ENCODE measurements at places on chromosomes 2 and 18. TPM values are rescaled to one million over a fixed set of nuclear protein-coding genes. Genes with fewer than 3 reads are reported as not detected.

- H3K36me3 ChIP-seq, result no peaks in the 10 kb centered on the region
- no peak for DNase-seq
- H3K4me3 ChIP-seq, result no peak overlapping the region
- no peaks in the 10 kb centered on the region for H3K27me3 ChIP-seq
- no peak overlapping the region for H3K27ac ChIP-seq
These were observed 48.5 kb upstream of the THOC1 start for GRCh38 chr18:316393-316792.

GRCh38 chr2:10452956-10453904 lies 5.1 kb upstream of the ODC1 start:
- H3K27me3 ChIP-seq, result no peaks in the 10 kb centered on the region
- peaks cover 5% of the 10 kb centered on the region for H3K36me3 ChIP-seq
- DNase-seq, result no peak
- no peak overlapping the region for H3K4me3 ChIP-seq

- no peak for DNase-seq
- H3K4me3 ChIP-seq, result no peak overlapping the region
- H3K36me3 ChIP-seq, result no peaks in the 10 kb centered on the region
These were observed 291.8 kb downstream of the ICOS start for GRCh38 chr2:204228169-204228886.

GRCh38 chr18:65146482-65147021 lies 604.3 kb upstream of the CDH7 start:
- no peak for DNase-seq
- H3K36me3 ChIP-seq, result no peaks in the 10 kb centered on the region
- H3K4me3 ChIP-seq, result no peak overlapping the region
- H3K4me1 ChIP-seq, result no peaks in the 10 kb centered on the region

GRCh38 chr18:323253-323622 lies 55.4 kb upstream of the THOC1 start:
- H3K36me3 ChIP-seq, result no peaks in the 10 kb centered on the region
- H3K27ac ChIP-seq, result no peak overlapping the region
- no peaks in the 10 kb centered on the region for H3K27me3 ChIP-seq

DNA sequence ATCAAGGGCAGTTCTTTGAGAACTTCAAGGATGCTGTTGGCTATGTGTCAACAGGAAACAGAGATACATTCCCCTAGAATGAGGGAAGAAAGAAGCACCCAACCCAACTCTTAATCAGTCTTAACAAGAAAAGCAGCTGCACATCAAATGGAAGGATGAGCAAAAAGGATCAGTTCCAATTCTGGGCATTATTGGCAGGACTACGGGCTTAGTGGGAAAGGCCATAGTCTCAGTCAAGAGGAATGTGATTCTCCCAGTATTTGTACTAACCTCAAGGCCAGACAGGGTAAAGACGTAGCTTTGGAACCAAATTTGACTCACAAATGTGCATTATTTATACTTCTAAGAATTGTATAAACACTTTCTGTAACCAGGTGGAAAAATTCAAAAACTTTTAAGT lies 18.2 kb downstream of the BMP10 start:
- H3K27me3 ChIP-seq, result peaks cover 3% of the 10 kb centered on the region
- H3K4me3 ChIP-seq, result no peak overlapping the region
- no peaks in the 10 kb centered on the region for H3K36me3 ChIP-seq
- peaks cover 7% of the 10 kb centered on the region for H3K4me1 ChIP-seq

- DNase-seq, result no peak
- H3K4me1 ChIP-seq, result no peaks in the 10 kb centered on the region
- no peak overlapping the region for H3K4me3 ChIP-seq
- H3K36me3 ChIP-seq, result no peaks in the 10 kb centered on the region
- no peak overlapping the region for H3K27ac ChIP-seq
These were observed 218.8 kb downstream of the SCG2 start for GRCh38 chr2:223383315-223383714.

GRCh38 chr2:162079514-162079913 lies 5.5 kb upstream of the DPP4 start:
- peaks cover 15% of the 10 kb centered on the region for H3K4me1 ChIP-seq
- DNase-seq, result no peak
- peaks cover 17% of the 10 kb centered on the region for H3K36me3 ChIP-seq
- H3K27ac ChIP-seq, result no peak overlapping the region
- H3K4me3 ChIP-seq, result no peak overlapping the region

DNA sequence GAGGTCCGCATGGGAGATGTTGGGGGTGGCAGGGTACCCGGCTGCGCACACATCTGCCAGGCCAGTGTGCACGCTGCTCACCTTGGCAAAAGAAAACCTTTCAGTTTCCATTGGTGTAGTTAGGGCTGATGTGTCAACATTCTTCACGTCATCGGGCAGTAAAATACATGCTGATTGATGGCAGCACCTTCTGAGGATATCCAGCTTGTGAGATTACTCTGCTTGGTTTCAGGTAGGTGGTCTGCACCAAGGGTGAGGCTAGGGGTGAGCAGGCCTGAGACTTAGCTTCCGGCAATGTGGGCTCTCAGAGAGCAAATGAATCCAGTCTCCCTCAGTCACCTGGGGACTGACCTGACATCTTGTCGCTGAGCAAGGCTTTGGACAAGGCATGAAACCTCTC lies 19.3 kb upstream of the ACKR3 start:
- H3K27me3 ChIP-seq, result no peaks in the 10 kb centered on the region
- no peak for DNase-seq

GRCh38 chr18:51107598-51108305 lies 77.7 kb downstream of the SMAD4 start:
- no peaks in the 10 kb centered on the region for H3K36me3 ChIP-seq
- no peak overlapping the region for H3K27ac ChIP-seq
- H3K27me3 ChIP-seq, result no peaks in the 10 kb centered on the region
- peak; percentile 32 for DNase-seq
- no peak overlapping the region for H3K4me3 ChIP-seq

DNA sequence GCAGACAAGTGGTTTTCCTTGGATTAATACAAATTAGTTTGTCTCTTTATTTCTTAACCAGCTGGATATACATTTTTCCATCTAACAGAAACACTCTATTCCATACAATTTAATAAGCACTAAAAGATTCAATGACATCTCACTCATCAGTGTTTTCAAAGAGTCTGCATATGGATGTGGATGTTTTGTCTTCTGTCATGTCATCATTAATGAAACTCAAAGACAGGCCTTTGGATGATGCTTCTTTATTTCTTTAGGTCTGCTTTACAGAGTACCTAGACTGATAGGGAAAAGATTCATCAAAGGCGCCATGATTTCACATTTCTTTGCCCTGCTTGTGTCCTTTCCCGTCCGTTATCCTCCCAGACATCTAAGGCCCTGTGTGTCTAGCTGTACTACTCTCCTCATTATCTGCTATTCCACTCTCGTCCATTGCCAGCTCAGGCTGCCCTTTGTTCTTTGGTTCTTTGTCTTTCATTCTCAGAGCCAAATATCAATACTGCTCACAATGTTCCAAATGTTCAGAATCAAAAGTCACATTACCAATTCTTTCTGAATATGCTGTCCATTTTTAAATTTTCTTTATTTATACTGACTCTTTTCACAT lies 232.3 kb upstream of the CHAC2 start:
- H3K4me1 ChIP-seq, result no peaks in the 10 kb centered on the region
- H3K4me3 ChIP-seq, result no peak overlapping the region
- no peak overlapping the region for H3K27ac ChIP-seq
- no peak for DNase-seq

DNA sequence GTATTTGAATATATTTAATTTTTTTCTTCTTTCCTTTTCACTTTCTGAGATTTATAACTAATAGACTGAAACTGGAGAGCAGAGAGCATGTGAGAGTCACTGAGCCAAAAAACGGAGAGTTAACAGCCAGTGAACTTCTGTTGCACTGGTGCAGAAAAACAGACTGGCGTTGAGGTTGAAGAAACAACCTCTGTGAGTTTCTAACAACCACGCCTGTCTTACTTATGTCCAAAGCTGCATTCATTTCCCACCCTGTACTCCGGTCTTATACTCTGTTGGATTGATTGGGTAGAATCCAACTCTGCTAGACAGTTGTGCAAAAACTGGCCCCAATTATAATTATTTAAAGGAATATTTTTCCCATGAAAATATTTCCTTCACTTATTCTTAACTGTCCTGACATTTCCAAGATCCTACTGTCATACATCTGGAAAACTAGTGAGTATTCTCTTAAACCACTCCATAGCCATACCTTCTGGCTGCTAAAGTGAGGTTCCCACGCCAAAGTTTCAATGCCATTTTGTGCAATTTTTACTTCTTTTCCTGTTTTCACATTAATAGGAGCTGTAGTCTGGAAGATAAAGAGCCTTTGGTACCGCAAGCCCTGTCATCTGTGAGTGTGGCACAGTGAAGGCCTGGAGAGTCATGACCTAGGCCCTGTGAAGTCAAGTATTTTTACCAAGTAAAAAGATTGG lies 9.4 kb downstream of the CYP1B1 start:
- H3K4me1 ChIP-seq, result no peaks in the 10 kb centered on the region
- H3K4me3 ChIP-seq, result no peak overlapping the region
- peaks cover 8% of the 10 kb centered on the region for H3K27me3 ChIP-seq
- no peak for DNase-seq
- H3K27ac ChIP-seq, result no peak overlapping the region

GRCh38 chr2:221153226-221153625 lies 418.9 kb downstream of the EPHA4 start:
- H3K4me3 ChIP-seq, result no peak overlapping the region
- no peak overlapping the region for H3K27ac ChIP-seq
- no peaks in the 10 kb centered on the region for H3K4me1 ChIP-seq
- no peaks in the 10 kb centered on the region for H3K36me3 ChIP-seq
- no peak for DNase-seq
- H3K27me3 ChIP-seq, result peaks cover 3% of the 10 kb centered on the region

DNA sequence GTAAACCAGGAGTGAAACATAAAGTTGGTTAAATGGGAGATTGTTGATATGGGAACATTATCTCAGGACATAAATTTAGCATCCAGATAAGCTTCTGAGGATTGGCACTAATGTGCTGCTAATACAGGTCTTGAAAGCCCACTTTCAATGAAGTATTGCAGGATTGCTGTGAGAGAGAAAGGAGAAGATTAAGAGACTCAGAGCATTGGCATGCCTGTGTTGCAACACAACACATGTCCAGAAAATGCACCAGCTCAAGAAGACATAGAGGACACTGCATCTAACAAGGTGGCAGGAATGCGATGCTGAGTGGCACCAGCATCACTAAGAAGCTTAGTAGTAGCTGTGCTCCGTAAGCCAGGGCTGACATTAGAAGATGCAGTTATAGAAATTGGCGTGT lies 728.9 kb downstream of the SUCLG1 start:
- H3K36me3 ChIP-seq, result no peaks in the 10 kb centered on the region
- H3K4me1 ChIP-seq, result no peaks in the 10 kb centered on the region
- no peak overlapping the region for H3K27ac ChIP-seq

DNA sequence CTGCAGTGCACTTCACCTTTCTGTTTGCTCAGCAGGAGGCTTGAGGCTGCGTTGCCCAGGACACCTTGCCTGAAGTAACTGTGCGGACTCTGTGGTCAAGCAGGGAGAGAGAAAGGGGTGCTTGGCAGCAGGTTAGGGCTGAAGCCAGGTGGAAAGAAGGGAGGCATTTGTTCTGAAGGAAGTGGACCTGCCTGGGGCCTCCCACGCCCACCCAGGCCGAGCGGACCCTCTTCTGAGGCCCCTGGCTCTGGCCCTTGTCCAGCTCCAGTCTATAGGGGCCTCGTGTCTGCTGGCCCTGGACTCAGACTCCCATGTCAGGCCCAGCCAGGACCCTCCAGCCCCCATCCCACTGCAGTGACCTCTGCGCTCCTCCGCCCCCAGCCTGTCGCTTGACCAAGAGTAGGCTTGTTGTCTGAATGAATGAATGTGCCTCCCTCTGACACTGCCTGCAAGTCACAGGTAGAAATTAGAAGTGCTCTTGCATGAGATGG lies 2.5 kb downstream of the SNED1 start:
- peaks cover 20% of the 10 kb centered on the region for H3K27me3 ChIP-seq
- H3K27ac ChIP-seq, result no peak overlapping the region
- H3K4me1 ChIP-seq, result peaks cover 14% of the 10 kb centered on the region
- peaks cover 3% of the 10 kb centered on the region for H3K36me3 ChIP-seq
- H3K4me3 ChIP-seq, result no peak overlapping the region

- no peak for DNase-seq
- H3K4me3 ChIP-seq, result no peak overlapping the region
- H3K36me3 ChIP-seq, result peaks cover 37% of the 10 kb centered on the region
- no peak overlapping the region for H3K27ac ChIP-seq
- H3K27me3 ChIP-seq, result no peaks in the 10 kb centered on the region
These were observed 27.2 kb downstream of the UBXN4 start for GRCh38 chr2:135768863-135769262.

DNA sequence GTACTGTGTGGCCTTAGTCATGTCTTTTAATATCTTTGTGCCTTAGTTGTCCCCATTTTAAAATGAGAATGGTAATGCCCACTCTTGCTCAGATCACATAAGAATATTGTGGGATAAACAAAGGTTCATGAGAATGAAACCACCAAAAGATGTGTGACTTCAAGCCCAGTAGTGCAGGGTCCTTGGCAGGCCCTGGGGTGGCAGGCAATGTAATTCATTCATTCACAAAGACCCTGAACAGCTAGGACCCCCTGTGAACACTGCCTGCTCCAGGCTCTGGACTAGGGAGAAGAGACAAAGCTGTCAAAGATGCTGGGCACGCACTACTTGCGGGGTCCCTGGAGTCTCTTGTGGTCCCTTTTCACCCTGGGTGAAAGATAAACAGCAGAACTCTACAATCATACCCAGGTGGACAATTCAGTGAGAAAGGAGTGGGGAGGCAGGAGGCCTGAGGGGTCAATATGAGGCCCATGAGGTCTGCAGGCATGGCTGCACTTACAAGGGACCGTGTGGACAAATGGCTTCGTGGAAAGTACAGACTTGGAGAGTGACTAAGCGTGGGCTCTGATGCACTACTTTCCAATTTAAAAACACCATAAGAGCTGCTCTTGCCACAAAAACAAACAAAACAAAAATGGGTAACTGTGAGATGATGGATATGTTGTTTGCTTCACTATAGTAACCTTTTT lies 136.1 kb downstream of the SMAD7 start:
- H3K4me3 ChIP-seq, result no peak overlapping the region
- H3K27me3 ChIP-seq, result no peaks in the 10 kb centered on the region
- no peak overlapping the region for H3K27ac ChIP-seq
- DNase-seq, result no peak
- no peaks in the 10 kb centered on the region for H3K36me3 ChIP-seq

DNA sequence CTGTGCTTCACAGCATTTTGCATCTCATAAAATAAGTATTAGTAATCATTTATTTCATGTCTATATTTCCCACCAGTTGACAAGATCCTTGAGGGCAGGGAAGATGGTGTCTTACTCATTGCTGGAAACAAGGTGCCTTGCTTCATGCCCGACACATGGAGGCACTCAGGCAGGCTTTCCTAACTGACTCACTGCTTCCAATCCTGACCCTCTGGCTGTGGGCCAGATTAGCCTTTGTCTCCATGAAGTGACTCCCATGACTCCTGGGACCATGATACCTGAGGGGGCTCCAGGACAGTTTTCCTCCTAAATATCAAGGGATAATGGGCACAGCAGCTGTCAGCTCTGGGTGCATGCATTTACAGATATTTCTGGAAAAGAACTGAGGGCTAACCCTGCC lies 275.1 kb downstream of the AGPS start:
- peaks cover 8% of the 10 kb centered on the region for H3K27me3 ChIP-seq
- H3K27ac ChIP-seq, result no peak overlapping the region
- no peak overlapping the region for H3K4me3 ChIP-seq

The ANKRD29 gene
- not detected for total RNA-seq

The HS1BP3 gene
- 6.1 TPM for total RNA-seq

The CABYR gene
- total RNA-seq, result 1.2 TPM

The NYAP2 gene
- total RNA-seq, result not detected

The DBI gene
- 134 TPM for total RNA-seq

The UGT1A4 gene
- not detected for total RNA-seq

The FIGN gene
- total RNA-seq, result not detected

The SLC66A2 gene
- total RNA-seq, result 26.0 TPM

The TCF23 gene
- total RNA-seq, result not detected

The LYG1 gene
- total RNA-seq, result 0.32 TPM

The PKP4 gene
- 52.9 TPM for total RNA-seq

The NT5DC4 gene
- not detected for total RNA-seq
